Effector memory CD4-positive, alpha-beta T cell (primary cell): ENCODE measurements at places on chromosomes 5 and 9.

DNA sequence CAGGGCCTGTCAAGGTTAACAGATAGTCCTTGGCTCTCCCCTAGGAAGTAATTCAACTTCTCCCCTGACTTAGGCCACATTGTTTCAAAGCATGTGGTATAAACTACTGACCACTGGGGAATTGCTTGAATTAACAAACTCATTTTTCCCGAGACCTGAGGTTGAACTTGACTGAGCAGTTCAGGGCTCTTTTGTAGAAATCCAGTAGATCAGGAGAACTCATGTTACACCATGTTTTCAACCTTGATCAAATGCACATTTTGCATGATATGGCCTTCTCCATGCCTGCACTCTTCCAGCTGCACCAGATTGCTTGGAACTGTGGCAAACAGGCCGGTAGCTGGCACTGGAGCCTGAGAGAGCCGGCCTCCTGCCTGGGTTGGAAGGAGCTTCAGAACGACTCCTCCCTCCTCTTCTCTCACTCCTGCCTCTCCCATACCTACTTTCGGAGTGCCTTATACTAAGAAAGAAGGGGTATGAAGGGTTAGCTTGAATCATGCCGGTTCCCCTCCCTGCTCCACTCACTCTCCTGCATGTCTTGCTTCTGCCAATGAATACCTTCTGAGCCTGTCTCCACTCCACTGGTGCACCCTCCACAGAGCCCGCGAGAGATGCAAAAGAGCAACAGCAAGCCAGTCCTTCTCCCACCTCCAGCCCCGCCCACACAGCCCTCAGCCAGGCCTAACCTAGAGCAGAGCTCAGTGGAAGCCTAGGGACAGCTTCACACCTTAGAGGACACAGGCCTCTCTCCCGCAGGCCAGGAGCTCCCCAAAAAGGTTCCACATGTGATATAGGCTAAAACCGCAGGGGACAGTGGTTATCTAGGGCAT lies 159.4 kb downstream of the MACROH2A1 start:
- no peak for DNase-seq
- no peak overlapping the region for H3K4me3 ChIP-seq
- H3K4me1 ChIP-seq = no peaks in the 10 kb centered on the region
- H3K27me3 ChIP-seq = no peaks in the 10 kb centered on the region
- no peaks in the 10 kb centered on the region for H3K36me3 ChIP-seq
- H3K27ac ChIP-seq = no peak overlapping the region

GRCh38 chr9:103981912-103982311 lies 112.2 kb upstream of the SMC2 start:
- no peak overlapping the region for H3K4me3 ChIP-seq
- H3K36me3 ChIP-seq = no peaks in the 10 kb centered on the region
- no peak overlapping the region for H3K27ac ChIP-seq
- no peaks in the 10 kb centered on the region for H3K27me3 ChIP-seq
- no peak for DNase-seq

DNA sequence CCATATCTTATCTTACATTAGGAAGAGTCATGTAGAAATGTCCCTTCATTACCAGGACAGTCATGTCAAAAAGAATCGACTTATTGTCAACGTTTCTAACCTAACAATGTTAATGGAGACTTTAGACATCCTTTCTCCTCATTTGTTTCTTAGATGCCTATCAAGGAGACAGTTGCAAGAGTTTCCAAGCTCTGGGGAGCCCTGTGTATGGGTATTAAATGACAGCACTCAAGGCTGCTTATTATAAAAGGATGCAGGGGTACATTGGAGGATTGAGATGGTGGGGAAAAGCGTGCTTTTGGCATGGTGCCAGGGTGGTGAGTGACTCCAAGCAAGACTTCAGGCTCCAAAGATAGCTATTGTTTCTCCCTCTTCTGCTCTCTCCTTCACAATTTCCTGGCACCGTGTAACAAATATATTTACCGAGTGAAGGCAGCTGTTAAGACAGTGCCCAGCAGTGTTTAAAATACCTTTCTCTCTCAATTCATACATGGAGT lies 461.3 kb upstream of the CLINT1 start:
- H3K4me3 ChIP-seq = no peak overlapping the region
- DNase-seq = no peak
- no peaks in the 10 kb centered on the region for H3K36me3 ChIP-seq
- H3K27me3 ChIP-seq = no peaks in the 10 kb centered on the region
- no peaks in the 10 kb centered on the region for H3K4me1 ChIP-seq

GRCh38 chr9:119877306-119877705 lies 508.1 kb upstream of the BRINP1 start:
- H3K27ac ChIP-seq = no peak overlapping the region
- no peak for DNase-seq
- H3K4me3 ChIP-seq = no peak overlapping the region
- no peaks in the 10 kb centered on the region for H3K36me3 ChIP-seq
- no peaks in the 10 kb centered on the region for H3K27me3 ChIP-seq

DNA sequence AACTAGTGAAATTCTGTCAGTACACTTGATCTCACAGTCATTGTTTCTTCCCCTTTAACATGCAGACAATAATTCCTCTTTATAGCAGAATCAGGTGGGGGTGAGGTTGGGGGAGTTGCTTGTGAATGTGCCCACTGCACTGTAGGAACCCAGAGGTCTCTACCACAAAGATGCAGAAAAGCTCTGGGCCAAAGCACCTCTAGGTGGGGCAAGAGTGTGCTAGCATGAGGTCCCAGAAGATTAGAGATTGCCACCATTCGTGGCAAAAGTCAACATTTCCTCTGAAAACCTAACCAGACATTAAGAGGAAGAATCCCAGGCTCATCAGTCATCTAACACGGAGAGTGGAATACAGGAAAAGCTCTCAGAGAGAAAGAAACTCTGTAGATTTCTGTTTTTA lies 74.5 kb downstream of the PTCD2 start:
- H3K27me3 ChIP-seq = no peaks in the 10 kb centered on the region
- no peak for DNase-seq
- no peak overlapping the region for H3K27ac ChIP-seq
- H3K36me3 ChIP-seq = no peaks in the 10 kb centered on the region
- H3K4me3 ChIP-seq = no peak overlapping the region
- H3K4me1 ChIP-seq = no peaks in the 10 kb centered on the region

DNA sequence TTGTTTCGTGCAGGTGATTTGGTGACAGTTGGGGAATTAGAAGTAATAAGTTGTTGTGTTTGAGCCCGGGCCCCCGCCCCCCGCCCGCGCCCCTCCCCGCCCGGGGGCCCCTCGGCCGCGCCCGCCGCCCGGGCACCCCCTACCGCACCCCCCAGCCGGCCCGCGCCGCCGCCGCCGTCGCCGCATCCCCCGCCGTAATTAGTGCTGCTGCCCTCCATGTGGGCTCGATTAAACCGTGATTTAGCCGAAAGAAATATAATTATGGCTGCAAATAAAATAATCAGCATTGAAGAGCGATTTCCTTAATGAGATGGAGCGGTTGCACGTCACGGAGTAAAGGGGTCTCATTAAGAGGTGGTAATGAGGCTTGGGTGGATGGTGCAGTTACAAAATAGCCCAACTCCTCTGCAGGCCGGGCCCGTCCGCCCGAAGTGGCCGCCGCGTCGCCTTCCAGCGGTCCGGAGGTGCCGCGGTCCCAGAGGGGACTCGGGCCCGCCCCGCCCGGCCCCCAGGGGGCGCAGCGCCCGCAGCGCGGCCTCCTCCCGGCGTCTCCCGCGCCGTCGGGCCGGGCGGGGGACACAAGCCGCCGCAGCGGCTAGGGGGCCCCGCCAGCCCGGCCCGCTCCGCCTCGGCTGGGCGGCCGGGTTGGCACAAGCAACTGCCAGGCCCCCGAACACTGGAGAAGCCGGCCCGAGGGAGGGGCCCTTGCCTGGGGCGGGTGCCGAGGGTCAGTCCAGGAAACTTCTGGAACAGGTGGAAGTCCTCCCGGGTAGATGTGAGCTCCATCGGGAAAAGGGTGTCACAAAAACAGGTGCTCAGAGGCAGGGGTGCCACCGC lies 6.9 kb upstream of the OTP start:
- H3K27ac ChIP-seq = no peak overlapping the region
- H3K36me3 ChIP-seq = no peaks in the 10 kb centered on the region
- H3K4me1 ChIP-seq = peaks cover 8% of the 10 kb centered on the region
- no peak for DNase-seq
